ENCODE measurements at places on chromosomes 11 and 22.

DNA sequence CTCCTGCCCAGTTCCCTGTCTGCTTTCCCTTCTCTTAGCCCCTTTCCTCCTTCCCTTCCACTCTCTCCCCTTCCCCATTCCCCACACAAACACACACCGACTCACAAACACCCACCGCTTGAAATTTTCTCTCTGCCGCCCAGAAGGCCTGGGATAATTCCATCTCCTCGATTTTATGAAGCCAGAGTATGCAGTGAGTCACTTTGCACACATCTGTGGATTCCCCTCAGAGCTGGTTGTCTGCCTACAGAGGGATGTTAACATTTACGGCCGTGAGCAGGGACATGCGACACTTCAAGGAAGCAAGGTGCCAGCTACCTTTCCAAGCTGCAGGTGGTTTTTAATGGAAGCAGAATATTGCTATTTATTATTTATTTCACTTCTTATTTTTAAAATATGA is 332.0 kb downstream of the TENM4 start:
- no peak for DNase-seq

DNA sequence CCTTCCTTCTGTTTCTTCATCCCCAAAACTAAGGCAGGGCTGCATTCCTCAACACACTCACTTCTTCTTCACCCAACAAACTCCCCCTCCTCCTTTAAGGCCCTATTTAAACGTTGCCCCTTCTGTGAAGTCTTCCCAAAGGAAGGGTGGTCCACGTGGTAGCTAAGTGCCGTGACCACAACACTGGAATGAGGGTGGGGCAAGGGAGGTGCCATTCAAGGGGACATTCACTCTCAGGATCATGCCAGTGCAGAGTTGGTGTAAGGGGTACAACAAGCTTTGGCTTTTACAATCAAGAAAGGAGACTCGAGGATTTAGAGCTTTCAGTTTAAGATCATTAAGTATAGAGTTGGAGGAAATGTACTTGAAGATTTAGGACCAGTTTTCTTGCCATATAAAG is 8.0 kb upstream of the MS4A10 start:
- no peak for DNase-seq

DNA sequence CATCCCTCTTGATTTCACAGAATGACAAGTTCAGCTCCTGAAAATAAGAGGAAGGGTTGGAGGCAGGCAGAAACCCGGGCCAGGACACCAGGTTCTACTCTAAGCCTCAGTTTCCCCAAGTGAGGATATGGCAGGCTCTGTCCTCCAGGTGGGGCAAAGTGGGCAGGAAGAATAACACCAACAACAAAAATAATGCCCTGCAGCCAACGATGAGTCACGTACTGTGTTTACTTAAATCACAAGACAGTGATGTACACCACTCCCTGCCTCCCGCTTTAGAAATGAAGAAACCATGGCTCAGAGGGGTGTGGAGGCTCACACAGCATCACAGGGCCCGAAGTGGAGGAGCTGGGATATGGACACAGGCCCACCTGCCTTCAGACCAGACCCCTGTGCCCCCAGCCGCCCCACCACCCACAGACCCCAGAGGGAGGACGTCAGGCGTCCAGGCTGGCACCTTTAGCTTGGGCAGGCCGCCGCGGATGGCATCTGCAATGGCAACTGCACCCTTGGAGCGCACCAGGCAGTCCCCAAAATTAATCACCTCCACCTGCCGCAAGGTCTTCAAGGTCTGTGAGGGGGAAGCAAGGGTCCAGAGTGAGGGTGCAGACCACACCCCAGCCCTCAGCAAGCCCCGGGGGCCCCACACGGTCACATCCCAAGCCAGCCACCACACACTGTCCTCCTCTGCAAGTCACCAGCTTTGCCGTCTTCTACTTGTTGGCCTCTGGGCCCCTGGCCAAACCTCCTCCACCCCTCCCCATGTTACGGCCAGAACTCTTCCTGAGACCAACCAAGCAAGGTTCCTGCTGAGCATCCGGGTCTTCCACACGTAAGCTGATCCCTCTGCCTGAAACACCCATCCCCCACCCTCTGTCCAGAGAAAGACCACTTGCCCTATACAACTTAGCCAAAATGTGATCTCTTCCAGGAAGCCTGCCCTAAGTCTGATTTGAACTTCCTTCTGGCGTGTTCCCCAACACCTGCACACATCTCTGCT is 15.8 kb upstream of the CHADL start:
- no peak for DNase-seq

DNA sequence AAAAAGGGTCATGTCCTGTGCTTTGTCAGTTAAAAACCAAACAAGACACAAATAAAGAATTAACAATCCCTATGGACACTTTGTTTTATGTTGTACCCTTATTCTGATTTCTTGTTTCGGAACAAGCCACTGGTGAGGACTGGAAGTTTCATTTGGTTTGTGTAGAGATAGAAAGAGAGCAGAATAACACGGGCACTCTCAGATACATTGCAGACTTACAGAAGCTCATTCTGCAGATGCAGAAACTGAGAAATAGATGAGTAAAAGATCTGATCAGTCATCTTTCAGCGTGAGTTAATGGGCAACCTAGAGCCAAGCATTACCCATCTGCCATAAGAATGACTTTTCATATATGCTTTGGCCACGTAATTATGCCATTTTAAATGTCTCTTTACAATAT is 407.6 kb downstream of the RAB38 start:
- no peak for DNase-seq

- no peak for DNase-seq
These were observed 378.1 kb downstream of the LARGE1 start for GRCh38 chr22:33542153-33542552.

DNA sequence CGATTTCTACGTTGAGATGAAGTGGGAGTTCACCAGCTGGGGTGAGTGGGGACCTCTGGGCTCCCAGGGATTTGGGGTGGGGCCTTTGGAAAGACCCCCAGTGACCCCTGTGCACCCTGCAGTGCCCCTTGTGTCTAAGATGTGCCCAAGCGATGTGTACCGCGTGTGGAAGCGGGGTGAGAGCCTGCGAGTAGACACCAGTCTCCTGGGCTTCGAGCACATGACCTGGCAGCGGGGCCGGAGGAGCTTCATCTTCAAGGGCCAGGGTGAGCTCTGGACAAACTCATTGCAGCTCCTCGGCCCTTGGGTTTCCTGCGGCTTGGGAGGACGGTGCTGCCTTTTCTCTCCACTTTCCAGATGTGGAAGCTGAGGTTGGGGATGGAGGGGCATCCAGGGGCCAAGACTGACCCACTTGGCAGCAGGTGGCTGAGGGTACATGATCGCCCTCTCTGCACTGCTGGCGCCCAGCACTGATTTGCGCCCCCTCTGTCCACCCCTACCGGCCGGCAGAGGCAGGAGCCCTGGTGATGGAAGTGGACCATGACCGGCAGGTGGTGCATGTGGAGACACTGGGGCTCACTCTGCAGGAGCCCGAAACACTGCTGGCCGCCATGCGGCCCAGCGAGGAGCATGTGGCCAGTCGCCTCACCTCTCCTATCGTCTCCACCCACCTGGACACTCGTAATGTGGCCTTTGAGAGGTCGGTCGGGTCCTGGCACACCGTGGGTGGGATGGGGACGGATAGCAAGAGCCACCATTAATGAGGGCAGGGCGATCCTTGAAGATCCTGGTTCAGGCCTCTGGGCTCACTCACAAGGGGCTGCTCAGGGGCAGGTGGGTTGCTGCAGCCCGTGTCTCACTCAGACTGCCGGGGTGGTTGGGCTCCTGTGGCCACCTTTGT is 2.6 kb downstream of the ANKRD13D start:
- no peak for DNase-seq

GRCh38 chr11:26721948-26722475 is at the start of gene SLC5A12:
SLC5A12 (minus strand) TSS chr11:26722060; CDS start chr11:26721714, 346 bp downstream.
- DNase-seq = no peak

GRCh38 chr22:17319546-17319945 is 49.7 kb upstream of the CECR2 start:
- DNase-seq = no peak

DNA sequence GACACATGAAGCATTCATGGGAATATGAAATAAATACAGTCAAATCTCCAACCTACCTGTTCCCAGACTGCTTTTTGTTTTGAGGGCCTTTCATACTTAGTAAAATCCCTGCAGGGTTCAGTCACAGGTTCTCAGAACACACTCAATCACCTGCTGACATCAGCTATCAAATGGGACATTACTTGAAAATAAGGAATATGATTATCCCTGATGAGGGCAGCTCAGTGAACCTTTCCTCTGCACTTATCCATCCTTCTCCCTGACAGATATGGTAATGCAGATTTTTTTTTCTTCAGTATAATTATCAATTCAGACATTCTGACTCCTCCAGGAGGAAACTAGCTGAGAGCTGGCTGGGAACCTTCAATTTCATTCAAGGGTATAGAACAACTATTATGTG is 1127.4 kb upstream of the CCDC90B start:
- DNase-seq = no peak

DNA sequence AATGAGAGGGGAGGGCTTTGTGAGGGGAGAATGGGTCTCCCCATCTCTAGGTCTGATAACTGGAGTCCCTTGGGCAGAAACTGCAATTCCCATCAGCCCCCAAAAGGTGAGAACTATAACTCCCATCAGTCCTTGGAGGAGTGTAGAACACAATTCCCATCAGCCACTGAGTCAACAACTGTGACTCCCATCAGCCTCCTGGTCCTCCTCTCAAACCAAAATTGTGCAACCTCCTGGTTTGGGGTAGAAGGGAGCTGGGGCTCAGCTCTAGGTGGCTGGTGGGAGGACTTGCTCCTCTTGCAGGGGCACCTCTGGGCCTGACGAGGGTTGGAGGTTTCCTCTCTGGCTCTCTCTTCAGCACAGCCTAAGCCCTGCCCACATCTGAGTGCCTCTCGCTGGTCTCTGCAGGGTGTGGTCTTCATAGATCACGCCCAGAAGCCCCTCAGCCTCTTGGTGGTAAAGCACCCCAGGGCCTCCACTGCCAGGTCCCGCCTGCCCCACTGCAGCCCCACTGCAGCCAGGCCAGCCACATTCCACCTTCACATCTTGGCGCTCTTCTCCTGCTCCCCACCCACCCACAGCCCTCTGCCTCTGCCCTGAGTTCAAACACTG is 18.5 kb downstream of the SLC22A12 start:
- no peak for DNase-seq

- no peak for DNase-seq
These were observed 2314.1 kb downstream of the LRRC4C start for GRCh38 chr11:39145346-39145745.

GRCh38 chr11:66263231-66263630 is 5.2 kb upstream of the RAB1B start:
- no peak for DNase-seq

- no peak for DNase-seq
These were observed 30.3 kb upstream of the NAP1L4 start for GRCh38 chr11:3022300-3022967.

DNA sequence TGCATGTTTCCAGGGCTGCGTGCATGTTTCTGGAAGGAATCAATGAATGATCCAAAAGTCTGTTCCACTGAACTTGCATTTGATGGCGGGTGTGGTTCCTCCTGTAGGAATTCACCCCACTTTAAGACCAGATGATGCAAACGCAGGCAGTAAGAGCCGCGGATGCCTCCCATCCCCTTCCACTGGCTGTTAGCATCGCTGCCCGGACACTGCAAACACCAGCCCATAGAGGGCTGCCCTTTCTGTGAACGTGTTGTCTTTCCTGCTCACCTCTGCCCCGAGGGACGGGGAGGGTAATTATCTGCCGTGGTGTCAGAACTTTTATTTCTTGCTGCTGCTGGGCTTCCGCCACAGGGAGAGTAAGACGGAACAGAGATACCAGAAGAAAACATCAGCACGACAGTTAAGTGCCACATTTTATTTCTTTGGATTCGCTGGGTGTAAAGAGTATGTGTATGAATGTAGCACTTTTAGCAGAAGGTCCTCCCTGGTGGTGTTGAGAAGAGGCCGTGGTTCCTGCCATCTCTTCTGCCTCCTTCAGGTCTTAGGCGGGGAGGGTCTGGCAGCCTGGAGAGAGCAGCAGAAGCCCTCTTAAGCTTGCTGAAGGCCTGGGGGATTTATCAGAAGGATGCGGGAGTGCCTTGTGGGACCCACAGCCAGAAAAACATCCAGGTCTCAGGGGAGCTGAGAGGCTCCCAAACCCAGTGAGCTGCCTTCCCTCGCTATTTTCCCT is 53.2 kb upstream of the NECTIN1 start:
- no peak for DNase-seq

DNA sequence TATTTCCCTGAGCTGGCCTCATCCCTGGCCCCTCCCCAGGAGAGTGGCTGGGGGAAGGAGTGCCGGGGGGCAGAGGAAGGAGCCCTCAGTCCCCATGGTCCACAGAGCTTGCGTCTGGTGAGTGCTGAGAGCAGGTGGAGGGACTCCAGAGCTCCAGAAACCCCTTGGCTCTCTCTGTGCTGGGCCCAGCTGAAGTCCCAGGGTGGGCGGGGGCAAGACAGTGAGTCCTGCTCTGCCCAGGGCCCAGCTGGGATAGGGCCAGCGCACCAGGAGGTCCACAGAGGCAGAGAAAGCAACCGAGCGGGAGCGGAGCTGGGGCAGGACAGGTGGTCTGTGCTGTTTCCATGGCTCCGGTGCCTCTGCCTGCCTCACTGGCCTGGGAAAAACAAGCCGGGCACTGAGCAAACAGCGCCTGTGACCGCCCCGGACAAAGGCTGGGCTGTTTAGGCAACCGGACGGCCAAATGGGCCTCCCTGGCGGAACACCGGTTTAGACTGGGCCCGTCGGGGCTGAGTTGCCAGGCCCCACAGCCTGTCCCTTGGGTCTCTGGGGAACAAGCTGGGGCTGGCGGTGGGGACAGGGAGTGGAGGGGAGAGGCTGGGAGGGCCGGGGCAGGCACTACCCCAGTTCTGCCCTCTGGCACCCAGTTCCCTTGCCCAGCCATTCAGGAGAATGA is 34.1 kb upstream of the WNT7B start:
- no peak for DNase-seq

- DNase-seq = no peak
These were observed 24.7 kb downstream of the TBCEL start for GRCh38 chr11:121048464-121049233.

DNA sequence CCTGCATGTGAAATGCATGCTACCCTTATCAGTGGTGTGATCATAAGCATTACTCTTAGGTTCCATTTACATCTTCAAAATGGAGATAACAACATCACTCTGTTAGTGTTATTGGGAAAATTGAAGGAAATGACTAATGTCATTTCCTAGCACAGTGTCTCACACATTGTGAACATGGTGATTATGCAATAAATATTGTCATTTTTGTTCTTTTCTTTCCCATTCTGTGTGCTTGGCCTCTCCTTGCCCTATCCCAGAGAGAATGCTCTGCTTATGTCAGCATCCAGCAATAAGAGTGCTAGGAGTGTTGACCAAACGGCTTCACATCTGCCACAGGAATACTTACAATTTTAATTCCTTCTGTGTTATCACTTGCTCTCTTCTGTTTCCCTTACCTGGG is 1024.1 kb upstream of the CCDC90B start:
- DNase-seq = no peak

GRCh38 chr11:62652161-62653006 is 718 bp downstream of the INTS5 start:
- peak; percentile 44 for DNase-seq

GRCh38 chr11:64759131-64759721 is 548 bp downstream of the PYGM start:
- DNase-seq = no peak

GRCh38 chr22:50206599-50206998 is 5.8 kb downstream of the SELENOO start:
- no peak for DNase-seq

GRCh38 chr22:24117942-24118341 is 63.3 kb upstream of the SUSD2 start:
- no peak for DNase-seq

GRCh38 chr11:61815790-61816735 is 740 bp downstream of the FADS1 start:
- DNase-seq = peak; percentile 77

GRCh38 chr11:92765965-92766371 is 203.5 kb upstream of the MTNR1B start:
- DNase-seq = no peak

Measured in stimulated activated CD8-positive, alpha-beta memory T cell treated with anti-CD3 and anti-CD28 coated beads, Interleukin-4, amount 100 ng/mL, for 48 hours (primary cell).